ENCODE measurements at places on chromosomes 12 and 14.

- no peak for DNase-seq
Observed at GRCh38 chr12:19030603-19031002, 98.9 kb upstream of the PLEKHA5 start.

GRCh38 chr12:18139254-18139653 lies 49.3 kb upstream of the RERGL start:
- no peak for DNase-seq

DNA sequence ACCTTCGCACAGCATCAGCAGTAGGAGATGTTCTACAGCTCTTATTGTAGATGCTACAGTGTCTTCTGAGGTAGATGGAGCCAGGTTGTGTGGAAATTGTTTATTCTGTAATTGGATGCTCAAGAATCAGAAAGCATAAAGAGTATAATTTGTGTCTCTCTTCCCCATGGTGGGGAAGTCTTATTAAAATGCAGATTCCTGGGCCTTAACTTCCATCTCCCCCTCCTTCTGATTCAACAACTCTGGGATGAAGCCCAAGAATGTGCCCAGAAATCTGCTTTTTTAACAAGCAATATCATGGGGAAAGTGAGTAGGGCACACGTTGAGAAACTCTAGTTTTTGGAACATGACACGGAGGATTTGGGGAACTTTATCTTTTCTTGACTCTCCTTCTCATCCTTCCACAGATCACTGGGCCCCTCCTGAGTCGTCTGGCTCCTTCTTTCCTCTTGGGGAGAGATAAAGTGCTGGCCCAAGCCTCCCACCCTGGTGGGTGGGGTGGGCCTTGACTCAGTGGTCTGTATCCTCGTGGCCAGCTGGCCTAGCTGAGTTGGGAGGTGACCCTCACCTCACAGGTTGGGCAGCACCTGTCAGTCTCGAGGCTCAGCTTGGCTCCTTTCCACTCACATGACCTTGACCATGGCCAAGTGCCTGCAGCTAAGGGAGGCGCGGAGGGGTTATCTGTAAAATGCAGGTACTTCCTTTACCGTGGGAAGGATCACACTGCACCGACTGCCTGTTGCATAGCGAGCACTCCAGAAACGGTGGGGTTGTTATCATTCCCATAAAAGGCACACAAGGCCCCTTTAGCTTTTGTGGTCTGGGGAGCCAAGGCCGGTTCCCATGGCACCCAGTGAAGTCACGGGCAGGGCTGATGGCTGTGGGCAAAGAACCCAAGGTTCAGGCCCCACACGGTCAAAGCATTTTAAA lies 141.9 kb downstream of the CHST11 start:
- DNase-seq = no peak

GRCh38 chr14:71063351-71063750 lies 156.1 kb downstream of the PCNX1 start:
- no peak for DNase-seq

- no peak for DNase-seq
Observed at GRCh38 chr12:100899301-100899700, 104.7 kb downstream of the ANO4 start.

DNA sequence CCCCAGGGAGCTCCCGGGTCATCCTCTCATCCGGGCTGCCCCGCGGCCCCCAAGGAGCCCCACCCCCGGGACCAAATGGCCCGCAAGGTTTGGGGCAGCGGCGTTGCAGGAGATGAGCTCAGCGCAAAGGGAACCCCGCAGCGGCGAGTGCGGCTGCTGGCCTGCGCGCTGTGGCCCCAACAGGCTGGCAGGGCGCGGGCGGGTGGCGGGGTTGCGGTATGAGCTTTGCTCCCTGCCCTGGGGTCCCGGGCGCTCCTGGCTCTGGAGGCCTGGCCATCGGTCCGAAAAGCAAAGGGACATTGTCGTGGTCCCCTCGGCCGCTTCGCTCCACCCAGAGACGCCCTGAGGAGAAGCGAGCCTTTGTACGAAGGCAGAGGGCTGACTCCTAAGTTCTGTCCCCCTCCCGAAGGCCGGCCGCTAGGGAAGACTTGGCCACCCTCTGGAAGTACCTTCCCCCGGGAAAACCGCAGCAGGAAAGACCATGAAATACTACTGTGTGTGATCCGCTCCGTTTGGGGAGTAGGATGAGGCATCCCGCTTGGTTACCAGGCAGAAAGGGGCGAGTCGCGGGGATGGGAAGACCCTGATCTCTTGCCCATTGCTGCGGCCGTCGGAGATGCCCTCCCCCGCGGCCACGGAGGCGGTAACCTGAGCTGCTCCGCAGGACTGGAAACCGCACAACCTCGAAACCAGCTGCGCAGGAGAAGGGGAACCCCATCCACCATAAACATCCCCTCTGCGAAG lies 620 bp upstream of the NID2 start:
- no peak for DNase-seq

GRCh38 chr14:101111620-101112290 lies 208.2 kb upstream of the RTL1 start:
- DNase-seq = no peak

DNA sequence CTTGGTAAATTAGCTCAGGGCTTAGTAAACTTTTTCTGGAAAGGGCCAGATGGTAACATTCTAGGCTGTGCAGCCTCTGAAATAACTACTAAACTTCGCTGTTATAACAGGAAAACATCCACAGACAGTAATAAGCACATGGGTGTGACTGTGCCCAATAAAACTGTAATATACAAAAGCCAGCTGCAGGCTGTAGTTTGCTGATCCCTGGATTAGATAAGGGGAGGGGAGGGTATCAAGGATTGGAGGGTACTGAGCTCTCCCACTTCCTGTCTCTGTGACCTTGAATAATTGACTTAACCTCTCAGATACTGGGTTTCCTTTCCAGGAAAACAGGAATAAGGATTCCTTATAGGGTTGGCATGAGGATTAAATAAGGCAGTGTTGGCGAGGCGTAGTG lies 81.2 kb downstream of the CCDC60 start:
- no peak for DNase-seq

DNA sequence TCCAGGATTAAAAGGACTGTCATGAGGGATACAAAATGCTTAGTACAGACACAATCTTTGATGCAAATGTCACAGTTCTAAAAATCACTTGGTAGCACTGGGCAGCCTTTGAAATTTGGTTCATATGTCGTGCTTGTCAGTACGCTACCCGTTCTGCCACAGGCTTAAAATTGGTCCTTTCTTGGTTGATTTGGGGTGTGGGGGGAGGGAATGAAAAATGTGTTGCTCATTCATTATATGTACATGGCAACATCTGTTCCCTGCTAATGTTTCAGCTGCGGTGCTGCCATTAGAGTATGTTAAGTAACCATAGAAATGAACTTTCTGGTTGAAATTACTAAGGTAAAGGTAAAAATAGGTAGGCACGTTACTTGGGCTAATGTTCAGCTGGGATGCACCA lies 155.4 kb upstream of the ARHGAP5 start:
- DNase-seq = no peak

DNA sequence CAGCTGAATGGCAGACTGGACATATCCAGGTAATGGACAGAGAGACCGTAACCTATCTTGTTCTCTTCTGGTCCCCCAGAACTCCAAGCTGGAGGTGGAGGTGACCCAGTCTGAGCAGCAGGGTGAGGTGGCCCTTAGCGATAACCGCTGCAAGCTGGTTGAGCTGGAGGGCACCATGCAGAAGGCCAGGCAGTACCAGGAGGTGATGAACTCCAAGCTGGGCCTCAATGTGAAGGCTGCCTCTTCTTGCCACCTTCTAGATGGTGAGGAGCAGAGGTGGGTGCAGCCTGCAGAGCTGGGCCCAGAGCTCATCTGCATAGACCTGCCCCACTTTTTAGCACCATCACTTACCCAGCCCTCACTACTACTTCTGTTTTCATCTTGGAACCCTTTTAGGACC lies 7.2 kb upstream of the KRT86 start:
- DNase-seq = no peak

DNA sequence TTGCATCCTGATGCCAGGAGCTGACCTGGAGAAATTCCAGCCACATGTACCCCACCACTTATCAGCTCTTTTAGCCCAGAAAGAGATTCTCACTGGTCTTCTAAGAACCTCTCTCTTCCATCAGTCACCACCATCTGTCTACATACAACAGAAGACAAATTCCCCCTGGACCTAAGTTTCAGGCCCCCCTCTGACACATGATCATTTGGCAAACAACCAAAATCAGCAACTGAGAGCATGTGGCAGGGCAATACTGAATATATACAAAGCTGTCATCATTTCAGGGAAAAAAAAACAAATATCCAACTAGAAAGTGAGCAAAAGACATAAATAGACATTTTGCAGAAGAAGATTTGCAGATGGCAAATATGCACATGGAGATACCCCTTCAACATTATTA lies 180.2 kb downstream of the FOXN3 start:
- DNase-seq = no peak

DNA sequence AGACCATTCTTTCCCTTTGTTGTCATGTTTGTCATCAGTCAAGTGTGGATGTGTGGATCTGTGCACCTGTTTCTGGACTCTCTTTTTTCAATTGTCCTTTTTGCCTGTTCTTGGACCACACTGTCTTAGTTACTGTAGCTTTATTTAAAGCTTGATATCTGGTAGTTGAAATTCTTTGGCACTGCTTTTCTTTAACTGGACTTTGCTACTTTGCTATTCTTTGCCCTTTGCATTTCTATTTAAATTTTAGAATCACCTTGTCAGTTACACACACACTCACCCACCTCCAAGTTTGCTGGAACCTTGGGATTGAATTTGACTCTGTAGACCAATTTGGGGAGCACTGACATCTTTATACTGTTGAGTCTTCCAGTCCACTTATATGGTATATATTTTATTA lies 61.5 kb downstream of the VRK1 start:
- no peak for DNase-seq

DNA sequence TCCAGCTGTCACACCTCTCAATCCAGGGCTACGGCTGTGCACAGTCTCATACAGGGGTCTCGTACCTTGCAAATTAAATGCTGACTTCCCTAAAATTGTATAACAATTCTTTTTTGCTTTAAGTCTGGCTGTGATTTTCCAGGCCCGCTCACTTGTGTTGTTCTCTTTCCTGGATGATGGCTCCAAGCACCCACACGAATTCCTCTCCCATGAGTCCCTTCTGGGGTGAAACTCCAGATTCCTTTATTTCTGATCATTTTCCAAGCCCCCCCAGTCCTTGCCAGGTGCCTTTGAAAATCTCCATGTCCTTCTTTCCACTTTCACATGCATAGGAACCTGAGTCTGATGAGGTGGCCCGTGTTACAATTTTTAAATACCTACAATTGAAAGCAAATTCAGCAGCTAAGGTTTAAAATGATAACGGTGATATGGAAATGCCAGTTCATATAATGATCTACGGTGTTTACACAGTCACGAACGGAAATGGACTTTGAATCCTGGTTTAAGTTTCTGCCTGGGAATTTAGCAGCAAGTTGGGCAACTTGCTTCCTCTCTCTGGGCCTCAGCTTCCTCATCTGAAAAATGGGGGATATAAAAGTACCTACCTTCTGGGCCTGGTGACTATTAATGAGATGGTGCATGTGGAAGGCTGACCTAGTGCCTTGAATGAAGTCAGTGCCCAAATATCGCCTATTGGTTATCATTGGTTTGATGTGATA lies 85.5 kb downstream of the STAB2 start:
- DNase-seq = no peak

DNA sequence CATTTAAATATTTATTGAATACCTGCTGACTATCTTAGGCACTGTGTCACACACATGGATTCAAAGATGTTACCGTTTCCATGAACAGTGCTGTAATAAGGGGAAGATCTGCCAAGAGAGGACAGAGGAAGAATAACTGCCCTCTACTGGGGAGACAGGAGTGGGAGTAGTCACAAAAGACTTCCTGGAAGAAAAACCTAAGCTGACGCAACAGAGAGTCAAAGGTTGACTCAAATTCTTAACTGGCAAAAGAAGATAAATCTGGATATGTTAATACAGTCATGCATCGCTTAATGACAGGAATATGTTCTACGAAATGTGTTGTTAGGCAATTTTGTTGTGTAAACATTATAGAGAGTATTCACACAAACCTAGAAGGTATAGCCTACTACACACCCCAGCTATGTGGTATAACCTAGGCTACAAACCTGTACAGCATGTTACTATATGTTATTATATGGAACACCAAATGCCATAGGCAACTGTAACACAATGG lies 51.5 kb downstream of the DCAF5 start:
- no peak for DNase-seq

GRCh38 chr14:56694609-56695008 lies 115.0 kb downstream of the TMEM260 start:
- DNase-seq = no peak

GRCh38 chr12:5172886-5173285 lies 129.2 kb downstream of the KCNA5 start:
- DNase-seq = no peak

GRCh38 chr14:105168093-105168420 lies 519 bp downstream of the JAG2 start:
- DNase-seq = no peak

GRCh38 chr14:49553892-49554291 lies 32.3 kb downstream of the RPS29 start:
- DNase-seq = no peak

DNA sequence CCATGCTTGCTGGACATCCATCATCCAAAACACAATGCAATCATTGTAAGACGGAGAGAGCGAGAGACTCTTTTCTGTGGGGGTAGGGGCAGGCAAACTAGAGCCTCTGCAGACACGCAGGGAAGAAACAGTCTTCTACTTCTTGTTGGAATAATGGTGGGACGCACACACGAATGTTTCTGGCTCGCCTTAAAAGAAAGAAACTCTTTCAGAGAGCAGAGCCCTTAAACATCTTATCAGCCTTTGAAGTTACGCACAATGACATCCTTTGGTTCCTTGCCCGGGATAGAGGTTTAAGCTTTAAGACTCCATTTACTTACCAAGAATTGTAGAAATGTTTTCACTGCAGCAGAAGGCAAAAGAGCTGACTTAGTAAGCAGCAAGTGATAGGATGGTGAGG lies 133.8 kb upstream of the FOXN3 start:
- no peak for DNase-seq

- DNase-seq = no peak
Observed at GRCh38 chr12:45178771-45179170, 37.1 kb upstream of the ANO6 start.

DNA sequence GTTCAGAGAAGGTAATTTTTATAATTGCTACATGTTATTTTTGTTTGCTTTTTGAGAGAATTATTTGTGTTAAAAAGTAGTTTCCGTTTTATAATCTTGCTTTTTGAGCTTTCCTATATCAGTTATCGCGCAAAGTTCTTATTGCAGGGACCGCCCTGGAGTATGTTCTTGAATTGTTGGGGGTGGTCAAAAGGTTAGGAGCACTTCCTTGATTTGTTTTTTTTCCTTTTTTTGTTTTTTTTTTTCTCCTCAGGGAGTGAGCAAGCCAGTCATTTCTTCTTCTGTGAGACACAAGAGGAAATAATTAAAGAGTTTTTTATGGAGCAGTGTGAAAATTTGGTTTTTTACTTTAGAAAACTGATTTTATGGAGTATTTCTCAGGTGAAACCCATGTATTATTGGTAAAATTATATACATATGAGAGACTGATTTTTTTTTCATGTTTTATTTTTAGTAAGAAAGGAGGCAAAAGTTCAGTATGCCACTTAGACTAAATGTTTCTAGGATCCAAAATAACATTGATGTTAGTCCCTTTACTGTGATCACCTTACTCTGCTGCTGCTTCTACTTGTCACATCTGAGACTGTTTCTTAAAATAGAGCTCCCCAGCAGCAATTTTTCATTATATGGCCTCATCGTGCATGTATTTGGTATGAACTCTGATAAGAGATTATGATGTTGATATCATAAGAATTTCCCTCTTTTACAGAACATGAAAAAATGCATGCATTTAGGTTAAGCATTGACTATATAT lies 26.6 kb downstream of the PLEKHA5 start:
- no peak for DNase-seq

- no peak for DNase-seq
Observed at GRCh38 chr14:54567224-54567638, 303 bp downstream of the SAMD4A start.

- no peak for DNase-seq
Observed at GRCh38 chr12:132448463-132448820, 41.5 kb upstream of the FBRSL1 start.

Measured in stimulated activated CD4-positive, alpha-beta T cell treated with anti-CD3 and anti-CD28 coated beads, TNF-alpha, amount 100 ng/mL, for 48 hours (primary cell).